ENCODE measurements at places on chromosomes 16 and 17.

- DNase-seq, result no peak
Observed at GRCh38 chr17:43784628-43785101, 4.4 kb downstream of the CFAP97D1 start.

- no peak for DNase-seq
Observed at GRCh38 chr17:16211590-16211989, 3.7 kb downstream of the NCOR1 start.

DNA sequence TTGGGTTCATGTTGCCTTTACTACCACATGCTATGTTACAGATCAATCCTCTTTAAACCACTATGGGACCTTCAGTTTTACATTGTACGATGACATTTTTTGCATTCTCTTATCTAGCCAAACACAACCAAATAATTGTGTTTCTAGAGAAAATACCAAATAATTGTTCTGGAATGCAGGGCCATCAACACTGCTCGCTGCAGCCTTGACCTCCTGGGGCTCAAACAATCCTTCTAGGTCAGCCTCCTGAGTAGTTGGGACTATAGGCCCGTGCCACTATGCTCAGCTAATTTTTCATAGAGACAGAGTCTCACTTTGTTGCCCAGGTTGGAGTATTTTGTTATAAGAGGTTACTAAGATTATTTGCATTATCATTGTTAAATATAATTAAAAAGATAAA lies 237.5 kb upstream of the PMFBP1 start:
- DNase-seq, result no peak

DNA sequence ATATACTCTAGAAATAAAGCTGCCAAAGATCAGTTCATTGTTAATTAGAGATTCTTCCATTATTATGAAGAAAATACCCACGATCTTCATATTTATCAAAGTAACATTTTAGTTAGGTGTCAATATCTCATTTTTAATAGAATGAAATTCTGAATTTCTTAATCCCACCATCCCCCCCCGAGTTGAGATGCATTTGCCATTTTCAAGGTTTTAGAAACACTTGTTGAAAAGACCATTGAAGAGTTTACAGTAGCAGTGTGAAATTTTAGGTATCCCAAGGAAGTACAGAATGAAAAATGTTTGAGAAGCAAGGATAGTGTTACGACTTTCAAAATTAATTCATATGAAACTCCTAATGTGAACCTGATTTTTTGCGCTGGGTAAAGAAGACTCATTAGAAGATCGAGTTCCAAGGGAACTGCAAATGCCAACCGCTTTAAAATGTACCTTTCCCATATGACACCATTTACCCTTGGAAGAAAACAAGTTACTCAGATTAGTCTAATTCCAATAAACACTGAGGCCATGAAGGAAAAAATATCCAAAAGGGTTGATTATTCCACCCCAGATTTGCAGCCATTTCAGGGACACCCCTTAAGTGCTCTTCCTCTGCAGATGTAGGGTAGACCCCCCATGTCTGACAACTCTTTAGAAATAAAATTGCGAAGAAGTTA lies 731 bp downstream of the IKZF3 start:
- no peak for DNase-seq

GRCh38 chr17:80691784-80692183 lies 147.1 kb downstream of the RPTOR start:
- no peak for DNase-seq

DNA sequence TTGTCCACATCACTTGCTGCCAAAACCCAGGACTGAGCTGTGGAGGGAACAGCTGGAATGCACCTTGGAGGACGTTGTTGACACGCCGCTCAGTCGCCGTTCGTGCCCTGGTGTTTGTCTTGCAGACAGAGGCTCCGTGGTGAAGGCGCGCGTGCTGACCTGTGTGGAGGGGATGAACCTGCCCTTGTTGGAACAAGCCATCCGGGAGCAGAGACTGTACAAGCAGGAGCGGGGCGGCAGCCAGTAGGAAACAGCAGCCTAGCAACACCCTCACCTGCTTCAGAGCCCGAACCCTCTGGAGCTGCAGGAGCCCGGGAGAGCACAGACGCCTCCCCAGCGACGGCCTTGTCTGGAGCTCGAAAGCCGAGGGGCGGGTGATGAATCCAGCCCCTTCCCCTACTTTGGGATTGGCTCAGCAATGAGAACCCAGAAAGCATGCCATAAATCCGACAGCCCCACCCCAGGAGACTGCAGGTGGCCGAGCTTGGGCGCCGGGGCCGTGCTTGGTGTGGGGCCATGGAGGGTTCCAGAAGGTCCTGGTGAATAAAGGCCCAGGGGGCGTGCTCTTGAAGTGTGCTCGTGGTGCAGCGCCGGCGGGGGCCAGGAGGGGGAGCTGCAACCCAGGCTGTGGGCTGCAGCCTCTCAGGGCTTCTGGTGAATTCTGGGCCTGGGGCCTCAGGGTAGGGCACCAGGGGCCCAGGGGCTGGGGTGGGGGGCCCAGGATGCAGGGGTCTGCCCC lies 470 bp upstream of the CDK3 start:
- peak; percentile 58 for DNase-seq

GRCh38 chr17:7732981-7733539 lies 15.5 kb downstream of the DNAH2 start:
- DNase-seq, result no peak

DNA sequence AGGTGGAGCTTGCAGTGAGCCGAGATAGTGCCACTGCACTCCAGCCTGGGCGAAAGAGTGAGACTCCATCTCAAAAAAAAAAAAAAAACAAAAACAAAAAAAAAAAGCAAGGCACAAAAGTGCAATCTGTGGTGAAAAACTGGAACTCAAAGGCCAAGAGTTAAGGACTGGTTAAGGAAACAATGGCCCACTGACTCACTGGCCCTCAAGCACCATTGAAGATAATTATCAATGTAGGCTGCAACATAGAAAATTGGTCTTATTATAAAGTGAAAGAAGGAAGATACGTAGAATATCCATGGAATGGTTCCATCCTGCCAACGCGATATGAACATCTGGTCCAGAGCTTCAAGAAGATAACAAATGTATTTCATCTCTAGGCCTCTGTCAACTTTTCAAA lies 444.2 kb downstream of the SOX9 start:
- no peak for DNase-seq

DNA sequence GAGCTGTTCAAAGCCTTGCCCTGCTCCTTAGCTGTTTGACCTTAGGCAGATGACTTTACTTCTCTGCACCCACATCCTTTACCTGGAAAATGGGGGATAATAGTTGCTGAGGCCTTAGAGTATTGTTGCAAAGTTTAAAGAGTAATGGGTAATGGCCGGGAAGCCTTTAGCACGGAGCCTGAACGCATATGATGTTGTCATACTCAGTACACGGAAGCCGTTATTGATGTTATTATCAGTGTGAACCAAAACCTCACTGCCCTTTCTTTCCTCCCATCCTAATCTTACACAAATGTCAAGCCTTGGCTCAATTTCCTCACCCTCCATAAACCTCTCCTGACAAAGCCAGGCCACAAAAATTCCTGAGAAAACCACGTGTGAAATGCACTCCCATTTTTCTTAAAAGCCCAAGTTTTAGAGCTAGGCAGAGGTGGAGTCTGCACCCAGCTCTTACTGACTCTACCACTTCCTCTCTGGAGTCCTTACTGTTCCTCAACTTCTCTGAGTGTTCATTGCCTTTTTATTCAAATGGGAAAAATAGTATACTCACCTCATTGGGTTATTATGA lies 67.3 kb upstream of the CACNG3 start:
- no peak for DNase-seq

DNA sequence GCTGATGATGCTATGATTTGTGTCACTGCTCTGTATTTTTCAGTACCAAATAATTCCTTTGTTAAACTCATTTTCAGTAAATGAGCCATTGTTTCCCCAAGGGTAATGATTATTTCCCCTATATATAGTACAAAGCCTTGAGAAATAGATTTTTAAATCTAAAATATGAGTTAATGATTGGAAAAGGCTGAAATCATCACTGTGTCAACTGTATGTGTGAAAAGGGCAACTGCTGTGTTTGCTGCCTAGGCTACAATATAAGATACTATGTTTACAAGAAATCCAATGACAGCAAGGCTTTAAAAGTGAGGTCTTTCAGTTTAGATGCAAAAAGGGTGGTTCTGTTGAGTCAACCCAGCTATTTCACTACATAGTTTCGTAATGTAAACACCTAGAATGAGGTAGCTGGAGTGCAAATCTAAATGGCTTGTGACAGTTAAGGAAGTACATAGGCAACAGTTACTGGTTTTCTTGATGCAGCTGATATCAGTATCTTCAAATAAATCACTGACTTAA lies 15.3 kb downstream of the NLK start:
- DNase-seq, result no peak

DNA sequence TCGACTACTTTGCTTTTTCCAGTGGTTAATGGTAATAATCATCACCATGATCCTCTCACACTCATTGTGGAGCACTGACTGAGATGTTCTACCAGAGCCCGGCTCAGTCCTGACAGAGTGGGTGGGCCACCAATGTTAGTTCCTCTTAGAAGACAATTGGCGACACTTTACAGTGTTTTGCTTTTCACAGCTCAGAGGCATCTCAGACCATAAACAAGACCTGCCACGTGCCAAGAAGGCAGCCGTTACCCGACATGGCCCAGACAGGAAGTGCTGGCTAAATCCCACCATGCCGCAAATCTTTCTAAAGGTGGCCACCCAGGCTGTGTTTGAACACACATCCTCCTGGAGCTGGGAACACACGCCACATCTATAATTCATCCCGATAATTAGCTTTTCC lies 103.7 kb downstream of the XYLT1 start:
- DNase-seq, result no peak

- DNase-seq, result no peak
Observed at GRCh38 chr17:38564869-38565268, 40.9 kb downstream of the SRCIN1 start.

DNA sequence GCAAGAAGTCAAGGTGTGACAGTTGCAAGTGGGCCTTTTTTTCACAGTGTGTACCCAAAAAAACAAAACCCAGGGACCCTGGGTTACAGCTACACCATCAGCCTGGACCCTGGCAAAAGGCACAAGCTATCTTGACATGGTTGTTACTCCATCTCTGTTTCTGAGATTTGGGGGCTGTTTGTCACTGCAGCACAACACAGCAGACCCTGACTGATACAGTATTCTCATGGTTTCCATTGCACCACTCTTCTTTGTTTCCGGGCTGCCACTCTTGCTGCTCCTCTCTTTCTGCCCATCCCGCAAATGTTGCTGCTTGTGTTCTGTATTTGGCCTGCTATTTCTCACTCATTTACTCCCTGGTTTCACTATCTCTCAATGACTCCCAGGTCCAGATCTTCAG lies 55.2 kb downstream of the C16orf78 start:
- no peak for DNase-seq

- DNase-seq, result no peak
Observed at GRCh38 chr16:528111-529011, 849 bp downstream of the CAPN15 start.

DNA sequence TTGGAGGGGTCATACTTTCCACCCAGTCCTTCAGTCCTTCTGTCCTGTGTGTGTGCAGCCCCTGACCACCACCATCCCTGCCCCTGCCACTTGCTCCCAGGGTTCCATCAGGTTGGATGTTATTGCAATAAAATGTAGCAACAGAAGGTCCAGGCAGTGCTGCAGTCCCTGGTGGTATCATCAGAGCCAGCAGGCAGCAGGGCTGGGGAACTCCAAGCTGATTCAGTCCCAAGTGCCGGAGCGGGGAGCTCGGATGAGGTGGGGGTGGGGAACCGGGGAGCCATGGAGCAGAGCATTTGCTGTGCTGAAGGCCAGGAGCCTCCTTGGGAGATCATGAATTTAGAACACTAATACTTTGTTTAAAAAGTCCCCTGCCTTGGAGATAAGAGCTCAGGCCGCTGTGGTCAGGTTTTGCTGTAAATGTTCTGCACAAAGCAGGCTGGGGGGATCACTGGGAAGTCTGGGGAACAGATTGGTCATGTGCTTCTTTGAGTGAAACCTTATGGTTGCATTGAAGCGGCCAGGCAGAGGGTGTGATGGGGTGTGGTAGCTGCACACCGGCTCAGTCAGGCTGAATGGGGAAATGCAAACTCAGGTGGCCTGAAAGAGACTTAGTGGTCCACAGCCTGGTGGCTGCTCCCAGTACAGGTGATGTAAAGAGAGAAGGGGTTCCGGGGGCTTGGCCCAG lies 225.9 kb downstream of the SEC14L1 start:
- peak; percentile 22 for DNase-seq

DNA sequence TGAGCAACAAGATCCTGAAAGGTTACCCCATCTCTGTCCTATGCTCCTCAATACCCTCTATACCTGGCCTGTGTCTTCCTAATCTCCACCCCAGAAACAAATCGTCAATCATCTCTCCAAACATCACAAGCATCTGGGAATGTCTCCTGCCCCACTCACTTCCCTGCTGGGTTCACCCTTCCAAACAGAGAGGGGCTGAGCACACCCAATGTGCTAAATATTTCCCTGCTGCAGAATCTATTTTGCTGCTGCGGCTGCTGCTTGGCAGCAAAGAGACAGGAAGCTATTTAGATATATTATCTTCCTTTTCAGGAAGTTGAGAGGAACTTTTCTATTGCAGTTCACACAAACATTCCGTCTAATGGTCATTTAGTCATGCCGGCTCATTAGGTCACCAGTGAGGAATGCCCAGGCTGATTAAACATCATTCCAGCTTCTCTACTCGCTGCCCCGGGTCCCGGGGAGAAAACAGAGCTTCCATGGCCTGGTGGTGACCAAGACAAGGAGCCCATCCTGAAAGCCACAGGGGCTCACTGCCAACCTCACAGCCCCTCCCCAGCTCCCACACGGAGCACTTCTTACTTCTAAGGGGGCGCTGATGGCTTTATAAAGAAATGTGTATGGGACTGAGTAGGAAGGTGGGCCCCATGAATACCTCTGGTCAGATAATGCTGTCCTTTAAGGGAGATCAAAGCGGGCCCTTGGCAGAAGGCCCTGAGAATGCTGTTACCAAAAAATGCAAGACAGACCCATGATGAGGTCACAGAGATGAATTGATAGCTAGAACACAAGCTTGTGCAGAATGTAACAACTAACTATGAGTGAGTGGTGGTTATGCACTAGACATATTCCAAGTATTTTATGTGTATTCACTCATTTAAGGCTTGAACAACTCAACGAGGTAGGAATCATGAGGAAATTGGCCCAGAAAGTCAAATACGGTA lies 218.3 kb downstream of the SOX9 start:
- no peak for DNase-seq

DNA sequence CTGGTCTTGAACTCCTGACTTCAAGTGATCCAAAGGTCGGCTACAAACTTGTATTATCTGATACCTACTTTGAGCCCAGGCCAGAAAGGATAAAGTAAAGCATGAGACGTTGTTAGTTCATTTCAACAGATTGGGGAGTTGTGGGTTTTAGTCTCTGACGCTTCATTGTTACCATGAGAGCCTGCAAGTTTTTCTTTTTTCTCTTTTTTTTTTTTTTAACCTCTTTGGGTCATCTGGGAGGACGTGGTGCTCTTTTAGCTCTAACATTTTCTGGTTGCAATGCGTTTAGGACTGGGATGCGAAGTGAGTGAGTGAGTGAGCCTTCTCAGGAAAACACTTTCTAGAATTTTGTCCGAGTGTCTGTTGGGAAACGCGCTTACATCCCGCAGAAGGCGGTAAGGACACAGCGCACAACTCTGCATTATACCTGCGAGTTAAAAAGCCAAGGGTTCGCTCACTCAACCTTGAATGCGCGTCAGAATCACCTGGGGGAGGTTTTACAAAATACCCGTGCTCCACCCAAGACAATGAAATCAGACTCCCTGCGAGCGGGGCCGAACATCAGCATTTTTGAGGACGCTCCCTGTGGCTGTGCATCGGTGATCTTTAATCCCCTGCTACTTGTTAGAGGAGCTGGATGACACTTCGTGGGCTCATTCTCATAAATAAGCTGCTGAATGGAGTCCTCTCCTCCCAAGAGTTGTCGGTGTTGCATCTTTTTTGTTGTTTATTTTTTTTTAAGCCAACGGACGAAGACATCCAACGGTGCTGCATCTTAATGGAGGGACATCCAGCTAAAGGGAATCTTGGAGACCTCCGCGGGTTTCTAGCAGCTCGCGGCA lies 629 bp upstream of the RNF135 start:
- DNase-seq, result no peak

Data from psoas muscle (tissue), 8 donors.